Neural crest cell (in vitro differentiated cells): ENCODE measurements at places on chromosomes 11 and 22.
A peak's percentile ranks its signal among the peaks of the same experiment; 100 is the strongest.

DNA sequence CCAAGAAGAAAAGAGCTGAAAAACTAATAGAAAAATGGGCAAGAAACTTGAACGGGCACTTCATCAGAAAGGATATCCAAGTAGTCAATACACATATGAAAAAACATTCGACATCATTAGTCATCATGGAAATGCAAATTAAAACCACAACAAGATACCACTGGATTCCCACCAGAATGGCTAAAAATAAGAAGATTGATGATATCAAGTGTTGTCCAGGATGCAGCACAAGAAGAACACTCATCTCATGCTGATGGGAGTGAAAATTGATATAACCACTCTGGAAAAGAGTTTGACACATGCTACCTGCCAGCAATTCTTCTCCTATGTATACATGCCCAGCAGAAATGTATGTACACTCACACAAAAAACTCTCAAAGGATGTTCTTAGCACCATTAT is 26.9 kb upstream of the SCUBE2 start:
- no peak for DNase-seq

DNA sequence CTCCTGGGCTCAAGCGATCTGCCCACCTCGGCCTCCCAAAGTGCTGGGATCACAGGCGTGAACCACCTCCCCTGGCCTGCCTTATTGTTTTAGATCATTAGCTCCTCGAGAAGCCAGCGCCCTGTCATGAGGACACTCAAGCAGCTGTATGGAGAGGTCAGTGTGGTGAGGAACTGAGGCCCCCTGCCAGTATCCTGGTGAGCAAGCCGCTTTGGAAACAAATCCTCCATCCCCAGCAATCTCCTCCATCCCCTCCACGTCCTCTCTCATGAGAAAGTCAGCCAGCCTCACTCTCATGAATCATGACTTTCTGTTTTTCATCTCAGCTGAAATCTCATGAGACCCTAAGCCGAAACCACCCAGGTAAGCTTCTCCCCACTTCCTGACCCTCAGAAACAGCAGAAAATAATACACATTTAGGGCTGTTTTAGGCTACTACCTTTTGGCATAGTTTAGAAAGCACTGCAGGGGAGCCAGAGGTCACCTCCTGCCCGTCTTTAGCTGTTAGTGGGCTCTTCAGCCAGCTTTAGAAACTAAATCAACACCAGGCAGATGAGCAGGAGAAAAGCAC is 56.0 kb downstream of the CTTN start:
- DNase-seq, result no peak

DNA sequence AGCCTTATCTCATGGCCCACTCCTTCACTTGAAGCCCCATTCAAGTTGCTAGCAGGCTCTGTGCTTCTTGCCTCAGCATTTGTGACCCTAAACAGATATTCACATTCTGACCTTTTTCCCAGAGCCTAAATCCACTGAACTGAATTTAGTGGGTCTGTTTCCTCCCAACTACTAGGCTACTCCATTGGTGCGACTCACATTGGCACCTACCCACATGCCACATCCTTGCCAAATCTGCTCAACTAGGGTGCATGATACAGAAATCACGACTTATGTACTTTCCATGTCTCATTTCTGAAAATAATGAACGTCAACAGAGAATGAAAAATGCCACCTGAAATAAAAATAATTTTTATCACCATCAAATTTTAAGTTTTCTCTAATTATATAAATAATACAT is 8.4 kb upstream of the MMP12 start:
- DNase-seq, result no peak

- DNase-seq, result no peak
Observed at GRCh38 chr11:20051469-20052399, 108.5 kb downstream of the DBX1 start.

DNA sequence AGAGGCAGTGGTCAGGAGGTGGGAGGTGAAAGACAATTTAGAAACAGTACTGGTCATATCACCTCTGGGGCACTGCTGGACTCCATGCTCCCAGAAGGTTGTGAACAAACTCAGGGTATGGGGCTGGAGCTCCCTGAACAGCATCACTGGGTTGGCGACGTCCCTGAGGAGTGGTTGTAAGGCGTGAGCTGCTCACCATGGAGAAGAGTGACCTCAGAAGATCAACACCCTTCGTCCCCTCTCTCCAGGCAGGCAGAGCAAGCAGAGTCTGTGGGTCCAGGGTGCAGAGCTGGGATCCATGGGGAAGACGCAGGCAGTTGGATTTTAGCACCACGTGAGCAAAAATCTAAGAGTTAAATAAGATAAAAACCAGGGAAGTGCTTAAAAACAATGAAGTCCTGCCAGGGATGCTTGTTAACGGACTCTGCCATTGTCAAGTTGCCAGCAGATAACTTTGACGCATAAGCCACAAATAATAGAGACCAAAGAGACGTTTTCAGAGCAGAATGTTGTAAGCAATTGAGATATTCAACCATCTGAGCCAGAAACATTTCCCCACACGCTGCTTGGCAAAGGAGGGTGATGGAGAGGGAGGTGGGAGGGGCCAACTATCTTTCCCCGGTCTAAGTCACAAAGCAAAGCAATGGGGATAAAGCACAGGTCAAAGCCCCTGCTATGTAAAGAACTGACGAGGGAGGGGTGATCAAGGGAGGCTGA is 13.6 kb downstream of the PNPLA5 start:
- DNase-seq, result no peak

DNA sequence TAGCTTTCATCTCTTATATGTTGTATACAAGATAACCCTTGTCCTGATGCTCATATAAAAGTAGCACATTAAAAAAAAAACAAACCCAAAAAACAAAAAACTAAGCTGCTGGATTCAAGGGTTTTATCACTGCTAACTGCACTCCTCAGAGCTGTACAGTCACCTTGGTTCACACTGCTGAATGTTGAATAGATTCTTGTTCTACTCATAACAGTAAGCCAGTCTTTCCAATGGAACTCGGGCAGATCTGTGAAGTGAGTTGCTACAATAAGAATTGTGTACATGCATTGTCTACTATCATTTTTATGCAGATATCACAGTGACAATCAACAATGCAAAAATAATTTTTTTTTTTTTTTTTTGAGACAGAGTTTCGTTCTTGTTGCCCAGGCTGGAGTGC is 4.7 kb downstream of the HARBI1 start:
- no peak for DNase-seq

GRCh38 chr11:110355011-110355744 is 58.8 kb upstream of the RDX start:
- peak; percentile 27 for DNase-seq

DNA sequence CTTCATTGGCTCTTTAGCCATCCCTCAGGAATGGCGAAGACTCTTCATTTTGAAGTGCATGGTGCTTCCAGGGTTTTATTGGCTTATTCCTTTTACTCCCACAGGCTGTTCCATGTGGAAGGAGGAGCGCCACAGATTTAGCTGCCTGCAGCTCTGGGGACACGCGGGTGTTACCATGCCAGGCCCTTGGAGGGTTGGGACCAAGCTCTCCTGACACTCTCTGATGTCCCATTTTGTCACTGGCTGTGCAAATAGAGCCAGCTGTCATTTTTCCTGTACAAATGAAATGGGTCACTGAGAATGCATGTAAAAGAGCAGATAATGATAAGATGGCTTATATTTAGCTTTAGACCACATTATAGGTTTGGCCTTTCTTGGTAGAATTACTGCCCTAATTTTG is 9.2 kb downstream of the THYN1 start:
- DNase-seq, result no peak

GRCh38 chr22:33180356-33180755 is 122.2 kb upstream of the SYN3 start:
- no peak for DNase-seq

DNA sequence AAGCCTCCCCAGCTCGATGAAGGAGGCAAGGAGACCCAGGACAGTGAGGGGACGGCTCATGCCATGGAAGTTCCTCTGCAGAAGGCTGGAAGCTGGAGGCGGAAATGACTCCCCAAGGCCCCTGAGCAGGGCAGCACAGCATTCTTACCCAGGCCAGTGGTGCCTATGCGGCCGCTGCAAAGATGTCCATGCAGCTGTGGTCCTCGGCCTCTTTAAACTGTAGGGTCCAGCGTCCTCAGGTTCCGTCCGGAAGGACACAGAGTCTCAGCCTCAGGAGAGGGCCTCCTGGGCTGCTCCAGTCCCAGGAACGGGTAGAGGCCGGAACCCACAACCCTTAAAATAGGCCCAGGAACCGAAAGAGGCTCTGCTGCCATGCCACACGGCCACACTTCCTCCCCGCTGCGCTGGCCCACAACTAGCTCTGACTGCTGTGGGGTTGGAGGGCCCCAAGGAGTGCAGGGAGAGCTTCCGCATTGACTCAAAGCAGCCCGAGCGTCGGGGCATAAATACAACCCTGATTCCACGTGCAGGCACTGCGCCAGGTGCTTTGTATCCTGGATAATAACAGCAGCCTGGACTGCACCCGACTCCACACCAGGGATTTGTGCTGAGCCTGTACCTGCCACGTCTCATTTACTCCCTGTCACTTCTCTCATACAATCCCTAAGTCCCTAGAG is 5.5 kb downstream of the KIAA0930 start:
- no peak for DNase-seq

- DNase-seq, result no peak
Observed at GRCh38 chr22:47204002-47204979, 441.8 kb downstream of the TBC1D22A start.

- DNase-seq, result no peak
Observed at GRCh38 chr11:6613496-6613895, 1.5 kb upstream of the TAF10 start.

DNA sequence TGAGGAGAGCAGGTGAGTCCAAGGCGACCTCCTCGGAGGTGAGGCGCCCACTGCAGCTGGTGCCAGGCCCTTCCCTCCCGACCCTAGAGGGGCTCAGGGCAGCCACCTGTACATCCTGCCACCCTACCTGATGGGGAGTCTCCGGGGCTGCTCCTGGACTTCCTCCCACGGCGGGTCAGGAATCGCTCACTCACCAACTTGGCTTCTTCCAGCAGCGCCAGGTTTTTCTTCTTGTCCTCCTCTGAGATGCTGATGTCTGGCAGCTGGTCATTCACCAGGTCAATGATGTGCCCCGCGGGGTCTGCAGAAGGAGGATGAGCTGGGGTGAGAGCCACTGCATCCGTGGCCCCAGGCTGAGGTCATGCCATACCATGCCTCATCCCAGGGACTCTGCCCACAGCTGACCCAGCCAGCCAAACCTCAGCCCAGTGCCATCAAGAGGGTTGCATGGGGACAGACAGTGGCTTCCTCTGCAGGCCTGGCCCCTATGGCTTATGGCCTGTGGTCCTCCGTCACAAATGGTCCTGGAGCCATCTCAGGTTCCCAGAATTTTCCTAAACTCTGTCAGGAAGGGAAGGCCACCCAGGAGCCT is 61.0 kb upstream of the LYVE1 start:
- DNase-seq, result no peak

GRCh38 chr11:93073026-93073425 is 103.6 kb downstream of the MTNR1B start:
- no peak for DNase-seq

- no peak for DNase-seq
Observed at GRCh38 chr11:117230999-117231841, 653 bp downstream of the PCSK7 start.
